ENCODE measurements at places on chromosomes 3 and 15. TPM values are rescaled to one million over a fixed set of nuclear protein-coding genes. Genes with fewer than 3 reads are reported as not detected.

LRRC34 gene
- 2.1 TPM for polyA plus RNA-seq

LSAMP gene
- 7.6 TPM for polyA plus RNA-seq

- H3K27ac ChIP-seq, result no peak overlapping the region
- DNase-seq, result no peak
Observed at GRCh38 chr3:177807150-177807875, 610.0 kb upstream of the TBL1XR1 start.

GRCh38 chr3:17349093-17349492 lies 393.3 kb downstream of the TBC1D5 start:
- no peaks in the 10 kb centered on the region for H3K36me3 ChIP-seq
- H3K27ac ChIP-seq, result no peak overlapping the region
- no peaks in the 10 kb centered on the region for H3K4me1 ChIP-seq
- no peak overlapping the region for H3K4me3 ChIP-seq

DNA sequence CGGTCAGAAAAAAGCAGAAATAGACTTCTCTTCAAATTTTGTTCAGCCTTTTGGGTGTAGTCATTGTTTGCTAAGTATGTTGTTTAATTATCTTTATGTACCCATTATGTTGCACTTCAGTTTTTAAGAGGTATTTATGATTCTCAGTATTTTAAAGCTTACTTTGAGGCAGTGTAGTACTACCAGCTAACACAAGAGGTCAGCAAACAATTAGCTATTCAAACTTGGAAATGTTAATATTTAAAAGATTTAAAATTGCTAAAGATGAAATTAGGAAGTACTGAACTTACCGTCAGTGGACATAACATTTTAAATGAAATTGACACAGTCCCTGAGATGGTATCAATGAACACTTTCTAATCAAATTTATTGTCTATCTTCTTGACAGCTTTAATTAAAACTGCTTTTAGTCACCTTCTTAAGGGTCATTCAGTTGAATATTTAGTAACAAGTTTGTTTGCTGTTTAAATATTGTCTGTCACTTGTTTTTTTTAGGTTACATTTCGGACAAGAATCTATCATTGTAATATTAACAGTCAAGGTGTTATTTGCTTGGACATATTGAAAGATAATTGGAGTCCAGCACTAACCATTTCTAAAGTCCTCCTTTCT lies 28.1 kb downstream of the NKIRAS1 start:
- H3K27me3 ChIP-seq, result no peaks in the 10 kb centered on the region
- DNase-seq, result no peak
- H3K36me3 ChIP-seq, result peaks cover 25% of the 10 kb centered on the region
- no peak overlapping the region for H3K27ac ChIP-seq
- no peaks in the 10 kb centered on the region for H3K4me1 ChIP-seq

Data from large intestine (tissue), 12 donors.